ENCODE measurements at places on chromosomes 13 and 19.

GRCh38 chr19:39765091-39766076 lies 13.3 kb upstream of the LEUTX start:
- DNase-seq, result peak; percentile 29

DNA sequence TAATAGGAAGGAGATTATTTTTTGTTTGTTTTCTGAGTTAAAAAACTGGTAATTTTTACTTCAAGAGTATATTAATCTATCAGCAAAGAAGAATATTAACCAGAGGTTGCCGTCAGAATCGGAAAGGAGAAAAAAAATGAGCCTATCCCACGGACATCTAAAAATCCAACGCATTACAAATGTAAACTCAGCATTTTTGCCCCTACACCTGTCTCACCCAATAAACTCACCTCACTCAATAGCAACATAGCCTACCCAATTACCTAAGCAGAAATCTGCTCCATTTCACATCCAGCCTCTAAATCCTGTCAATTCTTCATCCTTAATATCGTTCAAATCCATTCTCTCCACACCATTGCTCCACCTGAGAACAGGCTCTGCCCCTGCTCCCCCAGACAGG lies 10.4 kb upstream of the DIAPH3 start:
- DNase-seq, result no peak

- DNase-seq, result no peak
Observed at GRCh38 chr19:55596304-55596703, 3.0 kb downstream of the FIZ1 start.

GRCh38 chr19:30092721-30093569 lies 150.9 kb downstream of the URI1 start:
- DNase-seq, result no peak

DNA sequence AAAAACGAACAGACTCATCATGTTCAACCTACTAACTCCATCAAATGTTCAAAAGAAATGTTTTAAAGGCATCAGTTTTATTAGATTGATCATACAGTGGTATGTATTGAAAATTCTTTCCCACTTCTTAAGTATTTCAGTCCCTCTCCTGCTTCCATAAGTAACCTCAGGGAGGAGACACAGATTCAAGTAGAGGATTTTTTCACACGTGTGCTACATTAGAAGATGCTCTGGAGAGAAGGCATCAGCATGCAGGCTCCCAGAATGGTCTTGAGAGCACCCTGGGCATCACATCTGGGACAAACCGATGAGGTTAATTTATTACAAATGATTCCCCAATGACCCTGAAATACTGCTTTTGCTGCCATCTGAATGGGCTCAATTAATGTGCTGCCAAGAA lies 3.6 kb downstream of the GPR12 start:
- no peak for DNase-seq

- no peak for DNase-seq
Observed at GRCh38 chr19:38675611-38676010, 28.2 kb downstream of the ACTN4 start.

- no peak for DNase-seq
Observed at GRCh38 chr19:37928527-37929286, 21.7 kb downstream of the SIPA1L3 start.

- DNase-seq, result no peak
Observed at GRCh38 chr13:101382086-101382485, 34.2 kb downstream of the NALCN start.

DNA sequence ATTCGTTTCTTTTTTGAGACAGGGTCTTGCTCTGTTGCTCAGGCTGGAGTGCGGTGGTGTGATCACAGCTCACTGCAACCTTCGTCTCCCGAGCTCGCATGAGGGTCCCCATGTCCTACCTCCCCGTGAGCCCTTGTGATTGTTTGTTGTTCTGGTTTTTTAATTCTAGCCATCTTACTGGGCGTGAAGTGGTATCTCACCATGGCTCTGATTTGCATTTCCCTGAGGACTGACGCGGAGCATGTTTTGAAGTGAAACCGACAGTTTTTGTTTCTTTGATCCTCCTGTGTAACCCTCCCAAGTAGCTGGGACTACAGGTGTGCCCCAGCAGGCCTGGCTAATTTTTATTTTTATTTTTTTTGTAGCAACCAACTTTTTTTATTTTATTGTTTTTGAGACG lies 21.7 kb downstream of the GNG7 start:
- DNase-seq, result no peak

DNA sequence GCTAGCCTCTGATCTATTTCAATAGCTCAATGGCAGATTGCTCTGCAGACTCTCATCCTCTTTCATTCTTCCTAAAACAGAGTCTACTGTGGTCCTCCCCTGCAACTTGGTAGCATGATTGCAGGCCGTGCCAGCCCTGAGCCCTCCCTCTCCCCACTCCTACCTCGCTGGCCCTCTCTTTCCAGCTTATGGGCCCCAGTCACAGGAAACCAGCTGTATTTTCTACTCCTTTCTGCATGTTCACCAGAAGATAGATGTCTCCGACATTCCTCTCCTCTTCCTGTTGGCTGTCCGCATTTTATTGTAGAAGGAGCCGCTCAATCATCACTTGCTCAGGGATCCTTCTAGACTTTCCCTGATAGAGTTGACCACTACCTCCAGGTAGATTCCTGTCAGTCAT lies 50.2 kb downstream of the SERP2 start:
- DNase-seq, result no peak

- no peak for DNase-seq
Observed at GRCh38 chr19:19064811-19065745, 1.3 kb downstream of the SLC25A42 start.

DNA sequence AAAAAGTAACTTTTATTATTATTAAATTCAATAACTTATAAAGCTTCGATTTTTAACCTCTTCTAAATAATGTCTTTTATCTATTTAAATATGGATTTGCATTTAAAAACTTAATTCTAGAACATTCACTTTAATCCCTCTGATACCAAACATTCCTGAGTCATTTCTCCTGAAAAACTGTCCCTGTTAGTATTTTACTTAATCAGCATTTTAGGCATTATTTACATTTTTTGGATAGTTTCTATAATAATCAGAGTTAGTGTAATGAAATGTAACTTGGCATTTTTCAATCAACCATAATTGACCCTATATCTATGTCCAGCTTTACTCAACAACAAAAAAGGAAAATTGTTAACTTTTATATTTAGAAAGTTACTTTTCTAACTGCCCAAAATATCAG lies 428.1 kb downstream of the PCDH17 start:
- DNase-seq, result no peak

DNA sequence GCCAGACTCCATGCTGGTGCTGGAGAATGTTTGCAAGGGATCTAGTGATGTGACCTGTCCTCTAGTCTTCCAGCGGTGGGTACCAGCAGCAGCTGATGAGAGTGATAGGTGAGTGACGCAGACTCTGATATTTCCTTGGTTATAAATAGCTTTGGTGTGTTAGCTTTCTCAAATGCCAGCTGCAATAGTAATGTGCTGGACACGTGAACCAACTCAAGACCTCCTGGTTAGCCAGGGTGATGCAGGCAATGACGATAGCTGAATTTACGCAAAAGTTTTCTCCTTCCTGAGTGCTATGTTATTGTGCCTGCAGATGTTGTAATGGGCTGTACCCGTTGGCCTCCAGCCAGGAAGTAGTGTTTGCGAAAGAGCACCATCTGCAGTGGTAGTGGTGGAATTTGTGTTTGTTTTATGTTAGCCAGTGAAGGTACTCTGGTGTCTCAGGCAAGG lies 129.5 kb downstream of the CYSLTR2 start:
- DNase-seq, result peak; percentile 94

GRCh38 chr19:18280247-18281081 lies 958 bp downstream of the JUND start:
- peak; percentile 72 for DNase-seq

- DNase-seq, result peak; percentile 96
Observed at GRCh38 chr13:44713788-44714469, 137.8 kb upstream of the TSC22D1 start.

DNA sequence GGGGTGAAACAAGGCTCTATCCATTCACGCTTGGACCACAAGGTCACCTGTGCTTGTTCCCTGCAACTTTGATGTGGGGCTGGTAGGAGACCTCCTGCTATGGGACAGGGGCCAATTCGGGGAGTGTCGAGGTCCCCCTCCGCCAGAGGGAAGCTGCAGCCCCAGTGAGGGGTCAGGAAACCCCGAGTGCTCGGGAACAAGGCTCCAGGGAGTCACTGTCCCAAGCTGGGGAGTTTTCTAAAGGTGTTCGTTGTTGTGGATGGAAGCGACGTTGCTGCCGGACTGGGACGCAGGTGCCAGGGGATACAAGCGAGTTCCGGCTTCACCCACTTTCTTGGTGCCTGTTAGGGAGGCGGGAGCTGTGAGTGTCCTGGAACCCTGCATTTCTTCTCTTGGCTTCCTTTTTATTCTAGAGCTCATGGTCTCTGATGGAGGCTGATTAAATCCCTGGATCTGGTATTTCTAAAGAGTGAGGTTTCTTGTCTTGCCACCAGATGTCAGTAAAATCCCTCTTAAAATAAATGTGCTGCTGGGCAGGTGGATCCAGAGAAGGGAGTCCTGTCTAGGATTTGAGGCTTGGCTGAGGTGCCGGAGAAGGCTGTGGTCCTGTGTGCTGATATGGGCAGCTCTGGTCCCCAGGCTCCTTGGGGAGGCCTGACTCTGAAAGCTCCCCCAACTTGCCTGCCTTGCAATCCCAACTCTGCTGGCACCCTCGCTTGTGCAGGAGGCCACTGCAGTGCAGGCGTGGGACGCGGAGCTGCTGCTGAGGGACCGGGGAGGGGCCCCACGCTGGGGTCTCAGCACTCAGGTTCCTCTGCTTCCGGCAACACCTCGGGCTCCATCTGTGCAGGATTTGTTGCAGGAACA lies 153.9 kb downstream of the TEX29 start:
- DNase-seq, result peak; percentile 29

GRCh38 chr19:51809787-51810186 lies 14.8 kb downstream of the FPR3 start:
- no peak for DNase-seq

DNA sequence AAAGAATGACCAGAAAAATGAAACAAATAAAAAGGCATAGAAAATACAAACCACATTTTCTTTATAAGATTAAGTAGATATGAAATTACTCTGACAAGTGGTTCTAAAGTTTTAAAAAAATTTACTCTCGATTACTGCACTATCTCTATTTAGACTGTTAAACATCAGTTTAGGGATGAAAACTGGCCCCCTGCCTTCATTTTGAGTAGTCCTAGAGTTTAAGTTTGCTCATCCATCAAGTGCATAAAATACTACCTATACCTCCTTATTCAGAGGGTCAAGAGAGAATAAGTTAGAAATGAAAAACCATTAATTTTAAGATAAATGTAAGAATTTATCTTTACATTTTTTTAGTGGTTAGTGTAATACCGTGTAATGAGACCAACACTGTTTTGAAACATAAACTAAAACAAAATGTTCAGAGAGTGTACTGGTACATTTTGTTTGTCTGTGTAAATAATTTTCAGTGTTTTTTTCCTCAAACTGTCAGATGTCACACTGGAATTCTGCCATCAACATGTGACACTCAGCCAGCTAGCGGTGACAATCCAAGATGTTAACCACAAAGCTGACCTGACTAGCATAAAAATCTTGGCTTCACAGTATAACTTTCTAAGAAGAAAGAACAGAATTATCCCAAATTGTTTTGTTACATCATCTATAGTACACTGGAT lies 184.8 kb upstream of the PCDH20 start:
- DNase-seq, result no peak

- DNase-seq, result no peak
Observed at GRCh38 chr13:38664906-38665305, 22.0 kb upstream of the FREM2 start.

- no peak for DNase-seq
Observed at GRCh38 chr13:31849206-31849605, 109.9 kb downstream of the RXFP2 start.

DNA sequence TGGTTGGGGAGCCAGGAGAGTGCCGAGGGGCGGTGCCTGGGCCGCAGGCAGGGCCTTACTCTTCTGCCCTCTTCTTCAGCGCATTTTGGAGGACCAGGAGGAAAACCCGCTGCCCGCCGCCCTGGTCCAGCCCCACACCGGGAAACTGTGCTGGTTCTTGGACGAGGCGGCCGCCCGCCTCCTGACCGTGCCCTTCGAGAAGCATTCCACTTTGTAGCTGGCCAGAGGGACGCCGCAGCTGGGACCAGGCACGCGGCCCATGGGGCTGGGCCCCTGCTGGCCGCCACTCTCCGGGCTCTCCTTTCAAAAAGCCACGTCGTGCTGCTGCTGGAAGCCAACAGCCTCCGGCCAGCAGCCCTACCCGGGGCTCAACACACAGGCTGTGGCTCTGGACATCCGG lies 9.4 kb downstream of the PGLS start:
- DNase-seq, result no peak

DNA sequence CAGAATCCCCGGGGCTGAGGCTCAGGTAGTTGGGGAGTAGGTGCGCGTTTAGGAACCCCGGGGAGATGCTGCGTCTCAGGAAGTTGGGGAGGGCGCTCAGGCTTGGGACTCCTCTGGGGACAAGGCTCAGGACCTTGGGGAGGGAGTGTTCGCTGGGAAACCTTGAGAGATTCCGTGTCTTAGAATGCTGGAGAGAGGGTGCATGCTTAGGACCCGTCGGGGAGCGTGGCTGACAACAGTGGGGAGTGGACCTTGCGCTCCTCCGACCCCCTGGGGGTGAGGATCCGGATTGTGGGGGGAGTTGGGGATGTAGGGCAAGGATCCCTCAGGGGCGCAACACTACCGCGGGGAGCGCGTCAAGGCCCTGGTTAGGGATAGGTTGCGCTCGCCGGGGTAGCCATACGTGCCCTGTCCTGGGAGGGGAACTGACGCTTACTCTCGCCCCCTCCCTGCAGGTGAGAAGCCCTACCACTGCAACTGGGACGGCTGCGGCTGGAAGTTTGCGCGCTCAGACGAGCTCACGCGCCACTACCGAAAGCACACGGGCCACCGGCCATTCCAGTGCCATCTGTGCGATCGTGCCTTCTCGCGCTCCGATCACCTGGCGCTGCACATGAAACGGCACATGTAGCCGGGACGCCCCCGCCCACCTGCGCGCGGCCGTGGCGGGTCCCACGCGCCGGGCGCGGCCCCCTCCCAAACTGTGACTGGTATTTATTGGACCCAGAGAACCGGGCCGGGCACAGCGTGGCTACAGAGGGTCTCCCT lies 2.0 kb downstream of the KLF2 start:
- DNase-seq, result no peak

- no peak for DNase-seq
Observed at GRCh38 chr13:45728759-45729158, 26.6 kb downstream of the CBY2 start.

DNA sequence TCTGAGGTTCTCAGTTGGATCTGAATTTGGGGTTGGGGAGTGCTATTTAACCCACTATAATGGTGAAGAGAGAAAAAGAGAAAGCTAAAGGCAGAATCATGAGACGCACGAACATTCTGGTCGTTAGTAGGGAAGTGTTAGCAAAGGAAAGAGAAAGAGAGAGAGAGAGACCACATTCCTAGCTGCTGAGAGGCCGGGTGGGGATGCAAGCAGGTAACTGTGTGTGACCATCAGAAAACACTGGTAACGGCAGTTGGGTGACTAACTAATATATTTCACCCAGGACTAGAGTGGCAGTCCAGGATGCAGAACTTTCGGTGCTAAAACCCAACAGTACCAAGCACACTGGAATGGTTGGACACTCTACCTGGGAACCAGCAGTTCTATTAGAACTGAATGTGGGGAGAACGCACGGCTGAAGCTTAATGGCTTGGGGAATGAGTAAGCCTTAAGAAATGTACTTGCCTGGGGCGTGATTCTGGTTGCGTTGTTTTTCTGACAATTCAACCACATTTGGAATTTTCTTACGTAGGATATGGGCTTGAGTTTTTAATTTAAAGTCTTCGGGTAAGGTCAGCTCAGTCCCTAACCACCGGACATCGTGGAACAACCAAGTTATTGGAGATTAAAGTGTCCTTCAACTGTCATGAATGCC lies 130.2 kb downstream of the DNAJC15 start:
- DNase-seq, result peak; percentile 95

- DNase-seq, result peak; percentile 67
Observed at GRCh38 chr19:5913739-5914357, at the start of gene CAPS. TSS of gene CAPS (plus strand) at chr19:5914254. CDS start at chr19:5914407, 153 bp downstream.
